ENCODE measurements at places on chromosomes 7 and 10. TPM values are rescaled to one million over a fixed set of nuclear protein-coding genes. Genes with fewer than 3 reads are reported as not detected.

The TCF7L2 gene
- 118 TPM for total RNA-seq

The GSTO1 gene
- 71.2 TPM for total RNA-seq

GRCh38 chr10:44950326-44951225, 9.0 kb upstream of the RASSF4 start:
- no peak for DNase-seq

- peak; percentile 64 for DNase-seq
Observed at GRCh38 chr7:101017064-101017777, 2.7 kb upstream of the MUC17 start.

GRCh38 chr10:32411797-32412498, 34.0 kb upstream of the CCDC7 start:
- no peak for DNase-seq
